ENCODE measurements at places on chromosomes 5 and 9.

DNA sequence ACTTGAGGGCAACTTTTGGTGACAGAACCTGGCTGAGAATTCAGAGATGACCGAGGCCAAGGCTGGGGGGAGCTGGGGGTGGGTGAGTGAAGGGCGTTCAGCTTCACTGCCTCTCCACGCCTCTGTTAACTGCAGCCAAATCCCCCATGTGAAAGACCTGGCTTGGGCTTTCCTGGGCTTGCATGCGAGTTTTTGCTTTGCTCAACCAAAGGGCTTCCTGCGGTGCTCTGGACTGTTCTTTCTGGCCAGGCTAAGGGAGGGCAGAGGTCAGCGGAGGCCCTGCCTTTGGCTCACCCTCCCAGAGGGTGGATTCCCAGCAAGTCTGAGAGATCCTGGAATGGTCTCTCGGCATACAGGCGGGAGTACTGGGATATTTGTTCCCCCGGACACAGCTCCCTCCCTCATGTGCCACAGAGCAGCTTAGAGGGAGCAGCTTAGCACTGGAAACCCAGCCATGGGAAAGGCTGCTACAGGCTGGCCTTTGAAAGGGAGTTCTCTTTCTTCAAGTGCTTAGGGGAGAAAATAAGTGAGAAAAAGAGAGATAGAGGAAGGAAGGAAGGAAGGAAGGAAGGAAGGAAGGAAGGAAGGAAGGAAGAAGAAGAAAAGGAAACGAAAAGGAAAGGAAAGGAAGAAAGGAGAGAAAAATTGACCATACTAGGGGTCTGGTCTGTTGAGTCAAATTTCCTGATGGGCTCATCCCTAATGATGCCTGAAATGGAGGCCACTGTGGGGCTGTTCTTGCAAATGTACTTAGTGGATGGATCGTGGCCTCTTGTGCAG, 158.8 kb downstream of the FGF18 start:
- DNase-seq: no peak

- DNase-seq: no peak
These were observed 269.6 kb upstream of the RIOK2 start for GRCh38 chr5:97452646-97453045.

DNA sequence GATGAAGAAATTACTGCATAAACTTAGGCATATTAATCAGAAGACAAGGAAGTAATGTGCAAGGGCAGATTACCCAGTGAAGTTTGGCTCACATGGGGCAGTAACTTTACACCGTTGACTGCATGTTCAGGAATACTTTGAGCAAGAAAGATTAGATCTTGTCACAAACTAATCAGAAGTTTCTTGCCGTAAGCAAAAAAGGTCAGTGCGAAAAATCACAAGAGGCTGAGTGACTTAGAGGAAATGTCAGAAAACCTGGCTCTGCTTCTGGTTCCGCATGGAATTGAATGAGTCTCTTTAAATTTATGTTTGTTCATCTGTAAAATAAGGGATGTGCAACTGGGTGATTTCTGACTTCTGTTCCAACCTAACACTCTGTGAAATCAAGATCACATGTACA, 64.4 kb downstream of the PARP8 start:
- DNase-seq: no peak

- no peak for DNase-seq
These were observed 50.1 kb downstream of the MRPL36 start for GRCh38 chr5:1749346-1750124.

DNA sequence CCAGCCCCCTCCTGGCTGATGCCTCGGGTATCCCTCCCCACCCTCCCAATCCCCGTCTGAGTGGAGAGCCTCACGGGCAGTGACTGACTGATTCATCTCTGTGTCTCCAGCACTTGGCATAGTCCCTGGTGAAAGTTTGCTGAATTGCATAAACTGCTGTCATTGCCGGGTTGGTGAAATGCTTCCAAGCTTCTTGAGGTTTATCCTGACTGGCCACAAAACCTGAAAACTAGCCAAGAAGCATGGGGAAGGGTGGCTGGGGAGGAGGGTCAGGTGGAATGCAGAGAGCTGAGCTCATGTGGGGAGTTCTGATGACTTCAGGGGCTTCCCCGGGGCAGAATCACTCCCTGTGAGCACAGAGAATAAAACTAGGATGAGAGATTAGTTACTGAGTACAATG, 56.9 kb upstream of the GGTA1 start:
- DNase-seq: peak; percentile 99

- no peak for DNase-seq
These were observed 3.5 kb downstream of the PAX5 start for GRCh38 chr9:37030611-37030939.

DNA sequence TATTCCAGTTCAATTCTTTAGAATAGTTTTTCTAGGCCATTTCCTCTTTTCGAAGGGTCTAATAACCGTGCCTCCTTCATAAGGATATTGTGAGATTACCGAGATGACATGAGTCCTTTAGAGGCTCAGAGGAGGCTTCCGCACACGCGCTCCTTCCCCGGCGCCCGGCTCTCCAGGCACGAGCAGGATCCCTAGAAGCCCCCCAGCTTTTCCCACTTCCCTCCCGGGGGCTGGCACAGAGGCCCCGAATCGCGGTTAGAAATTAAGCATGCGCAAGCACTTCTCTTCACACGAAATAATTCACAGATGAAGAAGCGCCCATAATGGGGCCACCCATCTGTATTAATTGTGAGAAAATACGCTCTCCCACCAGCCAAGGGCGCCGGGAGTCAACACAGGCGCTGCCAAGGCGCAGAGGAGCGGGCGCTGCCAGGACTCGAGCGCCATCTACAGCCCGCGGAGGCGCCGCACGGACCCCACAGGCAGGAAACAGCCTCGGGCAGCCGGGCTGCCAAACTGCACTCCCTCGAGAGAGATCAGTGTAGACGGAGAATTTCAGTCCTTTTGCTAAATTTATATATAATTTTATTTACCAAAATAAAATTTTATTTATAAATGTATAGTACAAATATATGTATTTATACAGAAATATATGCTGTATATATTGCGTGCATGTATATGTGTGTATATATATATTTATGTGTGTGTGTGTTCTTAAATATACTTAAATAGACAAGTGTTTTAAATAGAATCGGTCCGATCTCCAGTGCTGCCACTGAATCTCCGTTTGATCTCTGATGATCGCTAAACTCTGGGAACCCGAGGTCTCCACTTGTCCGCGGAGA, 258.1 kb upstream of the NFIL3 start:
- DNase-seq: peak; percentile 67

DNA sequence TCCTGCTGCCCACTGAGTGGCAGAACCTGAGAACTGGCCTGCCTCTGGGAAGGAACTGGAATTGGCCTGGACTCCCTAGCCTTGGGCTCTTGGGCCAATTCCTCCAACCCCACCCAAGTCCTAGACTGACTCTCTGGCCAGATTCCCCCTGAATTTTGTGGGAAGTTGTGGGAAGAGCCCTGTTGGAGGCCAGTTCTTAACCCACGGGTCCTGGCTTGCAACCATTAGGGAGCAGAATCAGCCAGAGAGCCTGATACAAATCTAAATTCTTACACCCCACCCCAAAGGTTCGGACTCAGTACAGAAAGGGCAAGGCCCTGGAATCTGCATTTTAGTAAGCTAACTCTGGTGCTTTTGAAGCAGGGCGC, 125.3 kb upstream of the SLC25A48 start:
- DNase-seq: no peak

DNA sequence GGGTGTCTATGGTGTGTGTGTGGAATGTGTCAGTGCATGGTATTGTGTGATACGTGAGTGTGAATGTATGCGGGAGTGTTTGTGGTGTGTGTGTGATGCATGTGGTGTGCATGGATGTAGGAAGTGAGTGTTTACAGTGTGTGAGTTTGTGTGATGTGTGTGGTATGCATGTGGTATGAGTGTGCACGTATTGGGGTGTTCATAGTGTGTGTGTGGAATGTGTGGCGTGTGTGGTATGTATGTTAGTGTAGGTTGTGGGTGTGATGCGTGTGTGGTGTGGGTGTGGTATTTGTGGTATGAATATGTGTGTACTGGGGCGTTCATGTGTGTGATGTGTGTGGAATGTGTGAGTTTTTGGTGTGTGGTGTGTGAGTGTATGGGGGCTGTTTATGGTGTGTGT, 40.1 kb upstream of the BICD2 start:
- DNase-seq: peak; percentile 42
